AML-193 (cell line): ENCODE measurements at places on chromosomes 12 and 14.
A peak's percentile ranks its signal among the peaks of the same experiment; 100 is the strongest.

GRCh38 chr12:14284184-14284722 is 81.2 kb upstream of the ATF7IP start:
- DNase-seq, result no peak

- no peak for DNase-seq
These were observed 59.3 kb upstream of the BDKRB2 start for GRCh38 chr14:96145116-96145864.

DNA sequence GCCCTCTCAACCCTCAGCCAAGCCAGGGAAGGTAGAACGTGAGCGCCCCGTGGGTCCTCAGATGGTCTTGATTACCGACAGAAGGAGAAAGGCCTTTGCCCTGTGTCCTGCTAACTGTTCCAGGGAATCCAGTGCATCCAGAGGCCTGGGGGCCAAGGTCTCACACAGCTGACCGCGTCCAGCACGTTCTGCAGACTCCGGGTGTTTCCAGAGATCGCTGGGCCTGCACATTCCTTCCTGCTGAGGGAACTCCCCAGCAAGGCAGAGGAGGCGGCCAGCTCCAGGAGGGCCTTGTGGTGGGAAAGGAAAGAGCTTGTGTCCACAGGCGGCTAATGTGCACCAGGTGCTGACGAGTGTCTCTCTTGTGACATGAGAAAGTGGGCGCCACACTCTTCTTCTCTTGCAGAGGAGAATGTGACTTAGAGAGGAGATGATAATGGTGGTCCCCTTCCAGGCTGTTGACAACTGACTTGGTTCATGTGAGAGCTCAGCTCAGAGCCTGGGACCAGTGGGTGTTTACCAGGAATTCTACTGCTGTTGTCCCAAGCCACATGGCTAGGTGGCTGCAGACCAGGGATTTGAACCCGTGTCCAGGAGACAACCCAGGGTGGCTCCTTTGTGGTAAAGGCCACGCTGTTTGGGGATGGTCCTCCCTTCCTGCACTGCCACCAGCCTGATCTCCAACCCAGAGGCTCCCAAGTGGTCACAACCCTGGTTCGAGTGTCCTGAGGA is 46.8 kb upstream of the DLK1 start:
- no peak for DNase-seq

GRCh38 chr14:21880918-21881317 is 207.3 kb upstream of the OR4E1 start:
- no peak for DNase-seq

GRCh38 chr12:1984759-1985158 is 19.5 kb downstream of the DCP1B start:
- no peak for DNase-seq

GRCh38 chr12:96034621-96035282 is 635 bp downstream of the LTA4H start:
- DNase-seq, result no peak

GRCh38 chr14:73176685-73177084 is 40.4 kb downstream of the PSEN1 start:
- DNase-seq, result peak; percentile 58

DNA sequence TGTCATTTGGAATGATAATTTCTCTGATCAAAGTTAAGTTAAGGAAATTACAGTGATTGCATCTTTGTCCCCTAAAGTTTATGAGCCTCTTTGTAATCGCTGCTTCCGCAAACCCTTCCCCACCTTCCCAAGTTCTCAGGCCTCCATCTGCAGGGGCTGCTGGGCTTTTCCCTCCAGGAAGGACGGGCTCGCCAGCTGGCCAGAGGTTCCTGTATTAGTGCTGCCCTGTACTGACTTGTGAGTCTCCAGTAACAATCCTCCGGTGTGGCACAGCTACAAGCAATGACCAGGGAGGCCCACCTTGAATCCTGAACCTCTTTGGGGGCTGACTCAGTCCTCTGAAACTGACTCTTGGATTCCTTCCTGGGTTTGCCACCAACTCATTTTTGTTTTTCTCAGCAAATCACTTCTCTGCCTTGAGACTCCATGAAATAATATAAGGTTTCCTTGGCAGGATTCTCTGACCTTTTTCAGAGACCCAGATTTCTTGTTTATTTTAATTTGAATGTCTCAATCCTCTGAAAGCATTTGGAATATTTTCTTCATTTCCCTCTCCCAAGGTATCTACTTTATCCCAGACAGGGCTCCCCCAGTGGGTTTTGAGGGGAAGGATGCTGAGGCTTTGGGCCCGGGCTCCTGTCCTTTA is 398.6 kb downstream of the ZFP36L1 start:
- no peak for DNase-seq

- peak; percentile 18 for DNase-seq
These were observed 441 bp downstream of the RAB5B start for GRCh38 chr12:55974308-55974730.

- DNase-seq, result no peak
These were observed 108.5 kb downstream of the SRGAP1 start for GRCh38 chr12:63952995-63953394.
